ENCODE measurements at places on chromosomes 3 and 15. TPM values are rescaled to one million over a fixed set of nuclear protein-coding genes. Genes with fewer than 3 reads are reported as not detected.
A peak's percentile ranks its signal among the peaks of the same experiment; 100 is the strongest.

CYP8B1 gene
- total RNA-seq, result not detected

GPD1L gene
- total RNA-seq, result 9.1 TPM

DNA sequence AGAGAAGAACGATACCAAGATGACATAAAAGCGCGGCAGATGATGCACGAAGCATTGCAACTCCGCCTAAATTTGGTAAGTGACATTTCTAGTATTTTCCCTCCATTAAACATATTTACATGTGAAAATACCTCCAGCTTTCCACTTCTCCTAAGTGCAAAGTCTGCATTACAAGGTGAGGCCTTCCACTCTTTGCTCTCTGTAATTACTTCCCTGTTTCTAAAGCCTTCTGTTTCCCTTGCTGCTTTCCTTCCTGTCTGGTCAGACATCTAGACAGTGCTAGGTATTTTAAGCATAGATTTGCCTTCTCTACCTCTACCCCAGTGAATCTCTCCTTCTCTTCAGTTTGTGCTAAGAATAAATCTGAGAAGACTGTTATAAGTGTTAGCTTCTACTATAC, 1.9 kb downstream of the P2RY12 start:
- DNase-seq, result no peak

GRCh38 chr3:52068055-52068571, 11.7 kb upstream of the DUSP7 start:
- DNase-seq, result peak; percentile 43

- DNase-seq, result no peak
These were observed 249.5 kb downstream of the UACA start for GRCh38 chr15:70513819-70514218.

DNA sequence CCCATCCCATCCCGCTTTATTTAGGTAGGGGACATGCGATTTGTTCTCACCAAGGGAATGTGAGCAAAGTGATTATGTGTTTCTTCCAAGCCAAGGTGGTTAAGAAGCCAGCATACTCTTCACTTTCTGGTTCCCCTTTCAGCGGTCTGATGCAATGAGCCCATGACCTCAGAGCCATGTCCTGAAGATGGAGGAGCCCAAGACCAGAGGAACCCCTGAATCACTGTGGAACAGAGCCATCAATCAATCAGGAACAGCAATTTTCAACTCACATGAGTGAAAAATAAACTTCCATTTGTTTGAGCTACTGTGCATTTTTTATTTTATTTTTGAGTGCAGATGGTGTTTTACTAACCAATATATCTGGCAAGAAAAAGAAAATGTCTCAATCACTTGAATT, 10.8 kb downstream of the THRB start:
- no peak for DNase-seq

GRCh38 chr15:72847033-72847432, 63.5 kb upstream of the ADPGK start:
- DNase-seq, result no peak

- DNase-seq, result no peak
These were observed 372.5 kb upstream of the CFAP20DC start for GRCh38 chr3:59422312-59422711.

DGKG gene
- total RNA-seq, result 24.1 TPM

All from glutamatergic neuron (in vitro differentiated cells).